ENCODE measurements at places on chromosomes 12 and 14.

DNA sequence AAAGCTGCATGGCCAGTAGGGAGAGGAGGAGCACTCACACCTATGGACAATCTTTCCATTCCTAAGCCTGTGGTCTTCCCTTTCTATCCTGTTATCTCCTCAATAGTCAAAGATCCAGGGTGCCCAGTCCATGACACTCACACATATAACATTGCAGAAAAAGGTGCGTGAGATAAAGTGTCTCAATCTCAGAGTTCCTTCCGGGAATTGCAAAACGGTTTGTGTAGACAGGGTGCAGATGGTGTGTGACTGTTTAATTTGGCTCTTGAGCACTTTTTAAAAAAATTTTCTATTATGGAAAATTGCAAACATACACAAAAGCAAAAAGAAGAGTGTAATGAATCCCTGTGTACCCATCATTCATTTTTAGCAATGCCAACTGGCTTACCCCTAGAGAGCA, 1493.6 kb downstream of the AACS start:
- no peak for DNase-seq

DNA sequence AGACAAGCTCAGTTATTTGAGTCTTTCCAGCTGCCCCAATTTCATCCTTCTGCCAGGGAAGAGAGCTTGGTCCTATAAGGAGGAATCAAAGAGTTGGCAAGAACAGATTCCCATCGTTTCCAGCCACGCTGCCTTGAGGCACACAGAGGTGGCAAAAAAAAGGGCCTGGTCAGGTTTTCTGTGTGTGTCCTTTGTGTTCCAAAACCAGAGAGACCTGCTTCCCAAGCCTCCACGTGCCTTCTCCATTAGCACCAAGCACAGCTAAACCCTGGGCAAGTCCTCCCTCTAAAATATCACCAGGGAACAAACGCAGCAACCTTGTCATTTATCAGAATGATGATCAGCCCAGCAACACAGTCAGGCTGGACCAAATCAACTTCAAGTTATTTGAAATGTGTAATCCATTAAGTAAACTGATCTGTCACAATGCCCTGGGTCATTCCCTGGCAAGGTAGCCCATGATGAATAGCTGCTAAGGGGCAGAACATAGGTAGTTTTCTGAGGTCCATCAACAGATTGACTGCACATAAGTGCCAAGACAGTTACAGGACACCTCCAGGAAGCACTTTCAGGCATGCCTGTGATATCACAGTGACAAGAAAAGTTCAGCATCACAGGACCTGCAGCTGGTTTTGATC, 28.6 kb upstream of the C12orf42 start:
- no peak for DNase-seq

- DNase-seq, result no peak
Observed at GRCh38 chr14:60133487-60133886, 31.7 kb downstream of the DHRS7 start.

- DNase-seq, result no peak
Observed at GRCh38 chr12:22276313-22276712, 58.2 kb downstream of the ST8SIA1 start.

DNA sequence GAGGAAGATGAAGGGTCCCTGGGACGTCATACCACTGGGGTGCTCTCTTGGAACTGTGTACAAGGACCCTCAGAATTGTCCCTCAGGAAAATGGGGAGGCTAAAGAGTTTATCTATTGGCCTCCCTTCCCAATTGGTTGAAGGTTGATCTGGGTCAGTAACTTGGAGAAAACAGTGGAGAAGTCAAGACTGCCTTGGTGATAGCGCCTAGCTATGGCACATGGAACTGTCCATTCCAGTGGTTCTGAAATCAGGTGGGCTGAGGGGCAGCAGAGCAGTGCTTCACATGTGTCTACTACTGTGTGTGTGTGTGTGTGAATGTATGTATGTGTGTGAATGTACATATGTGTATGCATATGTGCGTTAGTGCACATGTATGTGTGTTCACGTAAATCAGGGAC, 316.1 kb downstream of the AACS start:
- DNase-seq, result no peak

- no peak for DNase-seq
Observed at GRCh38 chr12:113378291-113378690, 19.9 kb downstream of the PLBD2 start.

DNA sequence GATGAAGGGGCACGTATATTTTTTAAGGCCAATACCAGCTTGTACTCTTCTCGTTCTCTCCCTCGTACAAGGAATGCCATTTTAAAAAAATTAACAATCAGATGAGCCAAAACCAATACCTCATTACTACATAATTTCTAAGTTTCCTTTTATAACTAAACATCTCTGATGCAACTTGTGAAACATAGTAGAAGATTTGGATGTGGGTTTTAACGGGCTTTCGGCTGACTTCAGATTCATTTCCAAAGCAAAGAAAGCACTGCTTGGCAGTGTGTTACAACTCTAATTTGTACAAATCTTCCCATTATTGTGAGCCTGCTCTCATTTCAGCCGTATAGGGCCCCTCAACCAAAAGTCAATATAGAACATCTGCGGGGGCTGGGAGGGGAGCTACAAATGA, 99.1 kb upstream of the TMCC3 start:
- DNase-seq, result no peak

GRCh38 chr12:103855036-103855712, 14.1 kb upstream of the NT5DC3 start:
- no peak for DNase-seq

- DNase-seq, result no peak
Observed at GRCh38 chr14:99034711-99035171, 237.3 kb downstream of the BCL11B start.

GRCh38 chr14:106459971-106460730, 933.8 kb downstream of the TMEM121 start:
- DNase-seq, result peak; percentile 52

- DNase-seq, result no peak
Observed at GRCh38 chr12:120353136-120353535, 15.8 kb downstream of the MSI1 start.

DNA sequence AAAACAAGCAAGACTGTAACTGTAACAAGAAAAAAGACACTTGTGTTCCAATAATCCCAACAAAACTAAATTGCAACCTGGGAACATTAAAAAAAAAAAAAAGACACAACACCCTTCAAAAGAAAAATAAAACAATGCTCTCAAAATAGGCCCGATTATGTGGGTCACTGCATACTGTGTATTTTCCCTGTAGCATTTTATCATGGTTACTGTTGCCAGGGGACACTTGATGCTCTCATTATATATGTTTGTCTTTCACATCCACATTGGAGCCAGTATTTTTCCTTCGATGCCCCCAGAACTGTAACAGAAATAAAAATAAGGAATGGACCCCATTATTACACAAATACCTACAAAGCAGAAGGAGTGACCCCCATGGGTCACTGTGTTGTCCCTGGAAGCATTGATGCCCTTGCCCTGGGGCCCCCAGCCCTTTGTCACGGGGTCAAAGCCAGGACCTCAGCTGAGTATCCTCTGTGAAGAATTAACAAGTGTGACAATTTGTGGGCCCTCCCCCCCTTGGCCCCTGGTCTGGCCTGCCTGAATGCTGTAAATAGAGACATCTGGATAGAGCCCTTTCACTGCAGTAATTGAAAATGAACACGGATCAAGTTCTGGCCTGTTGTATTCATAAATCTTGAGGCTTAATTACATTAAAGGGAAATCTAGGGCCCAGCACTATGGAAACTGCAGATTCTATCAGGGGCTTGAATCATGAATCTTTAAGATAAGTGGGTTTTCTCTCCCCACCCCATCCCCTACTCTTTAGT, 72.8 kb downstream of the C12orf42 start:
- DNase-seq, result no peak

- no peak for DNase-seq
Observed at GRCh38 chr14:61149896-61150295, 131.2 kb downstream of the TMEM30B start.

DNA sequence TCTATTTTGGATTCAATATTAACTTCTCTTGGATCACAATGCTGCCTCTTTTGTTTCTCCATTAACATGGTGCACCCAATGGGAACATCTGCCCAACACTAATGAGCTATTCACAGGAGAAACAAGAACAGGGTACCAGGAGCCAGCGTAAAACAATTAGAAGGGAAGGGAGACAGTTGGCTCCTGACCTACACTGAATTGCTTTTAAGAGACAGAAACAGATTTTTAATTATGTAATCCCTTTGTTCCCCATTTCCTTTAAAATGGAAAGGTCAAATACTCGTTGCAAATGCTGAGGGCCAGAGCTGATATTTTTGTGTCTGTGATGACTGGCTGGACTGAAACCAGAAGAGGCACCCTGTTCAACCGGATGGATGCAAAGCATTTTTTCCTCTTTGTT, 108.3 kb downstream of the SEC23A start:
- no peak for DNase-seq

DNA sequence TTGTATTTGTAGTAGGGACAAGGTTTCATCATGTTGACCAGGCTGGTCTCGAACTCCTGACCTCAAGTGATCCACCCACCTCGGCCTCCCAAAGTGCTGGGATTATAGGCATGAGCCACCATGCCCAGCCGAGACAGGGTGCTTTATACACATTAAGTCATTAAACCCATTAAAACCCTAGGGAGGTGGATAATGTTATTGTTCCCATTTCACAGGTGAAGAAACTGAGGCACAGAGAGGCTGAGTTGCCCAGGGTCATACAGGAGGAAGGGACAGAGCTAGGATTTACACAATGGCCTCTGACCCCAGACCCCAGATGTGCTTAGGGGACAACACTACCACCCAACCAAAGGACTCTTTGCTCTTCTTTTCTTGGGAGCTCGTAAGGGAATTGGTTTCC, 51.0 kb upstream of the RIN3 start:
- DNase-seq, result no peak

- no peak for DNase-seq
Observed at GRCh38 chr14:24314377-24315193, 3.3 kb downstream of the LTB4R start.

DNA sequence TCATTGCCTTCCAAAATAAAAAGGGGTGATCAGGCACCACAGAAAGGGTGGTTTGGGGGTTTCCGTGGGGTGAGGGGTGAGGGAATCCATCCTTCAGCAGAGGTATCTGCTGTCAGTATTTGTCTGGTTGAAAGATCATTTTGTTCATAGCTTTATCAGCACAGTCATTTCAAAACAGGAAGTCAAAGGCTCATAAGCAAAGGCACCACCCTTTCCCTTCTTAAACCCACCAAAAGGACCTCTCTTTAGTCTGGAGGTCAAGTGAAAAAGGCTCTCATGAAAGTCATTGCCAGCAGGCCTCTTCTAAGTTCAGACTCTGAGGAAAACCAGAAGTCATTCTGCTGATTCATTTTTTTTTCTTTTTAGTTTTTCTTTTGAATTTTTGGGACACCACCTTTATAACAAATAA, 6.2 kb downstream of the CHST11 start:
- DNase-seq, result no peak

GRCh38 chr14:80933282-80933681, 8.3 kb downstream of the CEP128 start:
- DNase-seq, result no peak

DNA sequence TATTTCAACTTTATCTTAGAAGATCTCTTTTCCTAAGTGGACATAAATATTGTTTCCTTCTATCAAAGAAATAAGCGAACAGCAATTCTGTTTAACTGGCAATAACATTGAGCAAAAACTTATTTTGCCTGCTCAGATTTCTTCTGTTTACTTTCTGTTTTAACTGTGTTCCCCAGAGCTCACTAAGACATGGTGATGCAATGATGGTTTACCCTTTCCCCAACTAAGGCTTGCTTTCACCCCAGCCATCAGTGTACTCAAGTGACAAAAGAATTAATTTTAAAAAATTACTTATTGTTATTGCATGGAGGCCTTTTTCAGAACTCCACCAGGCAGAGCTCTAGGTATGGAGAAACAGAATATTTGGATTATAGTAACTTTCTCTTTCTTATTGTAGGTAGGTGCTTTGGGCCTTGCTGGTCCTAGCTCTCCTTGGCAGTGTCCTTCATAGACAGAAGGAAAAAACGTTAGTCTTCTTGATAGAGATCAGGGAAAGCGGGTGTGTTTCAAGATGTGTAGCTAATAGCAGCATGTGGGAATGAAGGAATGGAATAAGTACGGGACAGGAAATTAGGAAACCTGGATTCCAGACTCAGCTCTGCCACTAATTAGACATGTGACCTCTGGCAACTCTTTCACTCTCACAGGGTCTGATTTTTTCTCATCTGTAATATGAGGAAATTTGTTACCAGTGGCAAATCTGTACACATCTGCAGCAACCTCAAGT, 14.6 kb upstream of the DDHD1 start:
- no peak for DNase-seq

DNA sequence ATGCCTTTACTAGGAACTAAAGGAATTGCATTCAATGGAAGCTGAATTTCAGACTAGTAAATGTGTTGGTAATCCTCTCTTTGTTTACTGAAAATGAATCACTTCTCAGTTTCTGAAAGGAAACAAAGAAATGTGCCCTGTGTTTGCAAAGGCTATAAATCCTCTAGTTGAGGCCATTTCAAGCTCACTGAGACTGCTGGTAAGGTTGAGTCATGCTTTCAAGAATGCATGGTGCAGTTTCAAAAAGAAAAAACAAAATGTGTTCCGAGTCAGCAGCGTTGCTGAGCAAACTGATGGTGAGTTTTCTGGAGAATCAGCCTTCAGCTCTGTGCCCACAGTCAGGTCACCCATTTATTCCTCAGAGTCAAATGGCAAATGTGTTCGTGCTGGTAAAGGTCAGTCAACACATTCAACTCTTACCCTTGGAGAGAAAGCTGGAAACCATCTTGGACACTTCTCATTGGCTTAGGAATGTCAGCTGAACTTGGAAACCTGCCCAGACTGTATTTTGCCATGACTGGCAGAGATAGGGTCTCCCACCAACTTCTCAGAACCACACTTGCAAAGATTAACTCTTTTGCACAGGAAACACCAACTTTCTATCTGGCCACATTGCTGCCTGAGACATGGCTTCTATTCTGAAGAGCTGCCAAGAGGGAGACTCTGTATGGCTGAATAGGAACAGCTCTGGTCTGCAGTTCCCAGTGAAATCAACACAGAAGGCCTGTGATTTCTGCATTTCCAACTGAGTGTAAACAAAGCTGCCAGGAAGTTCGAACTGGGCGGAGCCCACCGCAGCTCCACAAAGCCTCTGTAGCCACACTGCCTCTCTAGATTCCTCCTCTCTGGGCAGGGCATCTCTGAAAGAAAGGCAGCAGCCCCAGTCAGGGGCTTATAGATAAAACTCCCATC, 484.4 kb downstream of the ATP23 start:
- no peak for DNase-seq

DNA sequence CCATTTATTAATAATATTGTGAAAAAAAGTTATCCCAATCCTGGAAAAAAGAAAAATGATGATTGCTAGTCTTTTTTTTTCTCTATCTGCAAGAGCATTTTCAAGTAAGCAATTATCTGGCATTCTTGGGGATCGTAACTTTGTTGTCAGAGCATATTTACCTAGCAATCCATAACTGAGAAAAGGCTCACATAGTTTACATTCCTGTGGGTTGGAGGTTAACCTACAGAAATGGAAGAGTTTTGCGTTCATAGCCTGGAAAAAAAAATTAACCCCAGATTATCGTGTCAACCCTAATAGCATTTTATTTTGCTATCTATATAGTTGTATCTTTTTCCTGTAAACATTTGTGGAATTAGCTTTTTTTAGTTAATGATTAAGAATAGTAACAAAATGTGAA, 292.3 kb downstream of the DAD1 start:
- DNase-seq, result no peak

- DNase-seq, result no peak
Observed at GRCh38 chr14:86802726-86803125, 1190.3 kb downstream of the GALC start.
